Lung (tissue), 17 donors: ENCODE measurements at places on chromosomes 4 and X.
A peak's percentile ranks its signal among the peaks of the same experiment; 100 is the strongest.

GRCh38 chr4:132026166-132026565, 1122.9 kb upstream of the PCDH10 start:
- peak; percentile 18 for DNase-seq

DNA sequence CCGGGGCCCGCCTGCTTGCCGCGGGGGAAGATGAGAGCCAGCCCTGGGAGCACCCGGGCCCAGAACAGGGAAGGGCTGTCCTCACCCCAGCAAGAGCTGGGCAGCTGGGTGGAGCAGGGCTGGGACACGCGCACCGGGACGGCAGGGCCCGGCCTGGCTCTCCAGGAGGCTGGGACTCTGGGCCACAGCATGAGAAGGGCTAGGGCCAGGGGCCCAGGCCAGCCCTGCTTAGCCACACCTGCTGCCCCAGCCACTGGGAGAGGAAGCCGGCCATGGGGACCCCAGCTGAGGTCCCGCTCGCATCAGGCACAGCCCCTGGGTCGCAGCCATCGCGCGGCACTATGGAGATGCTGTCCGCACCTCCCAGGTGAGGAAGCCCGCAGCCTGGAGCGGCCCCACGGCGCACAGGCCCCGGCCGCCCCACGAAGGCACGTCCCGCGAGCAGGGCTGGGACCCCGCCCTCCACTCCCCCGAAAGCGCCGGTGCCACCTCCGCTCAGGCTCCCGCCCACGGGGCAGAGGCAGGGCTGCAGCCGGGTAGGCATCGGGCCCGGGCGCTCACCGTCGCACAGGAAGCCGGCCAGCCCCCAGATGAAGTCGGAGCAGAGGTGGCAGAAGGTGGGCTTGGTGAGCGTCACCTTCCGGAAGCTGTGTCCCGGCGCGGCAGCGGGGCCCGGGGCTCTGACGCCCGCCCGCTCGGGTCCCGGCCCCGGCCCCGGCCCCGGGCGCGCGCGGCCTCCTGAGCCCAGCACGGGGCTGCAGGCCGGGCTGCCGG, 531 bp downstream of the DGKQ start:
- no peak for DNase-seq

- no peak for DNase-seq
Measured at GRCh38 chrX:95974096-95974470, 710.6 kb upstream of the DIAPH2 start.

DNA sequence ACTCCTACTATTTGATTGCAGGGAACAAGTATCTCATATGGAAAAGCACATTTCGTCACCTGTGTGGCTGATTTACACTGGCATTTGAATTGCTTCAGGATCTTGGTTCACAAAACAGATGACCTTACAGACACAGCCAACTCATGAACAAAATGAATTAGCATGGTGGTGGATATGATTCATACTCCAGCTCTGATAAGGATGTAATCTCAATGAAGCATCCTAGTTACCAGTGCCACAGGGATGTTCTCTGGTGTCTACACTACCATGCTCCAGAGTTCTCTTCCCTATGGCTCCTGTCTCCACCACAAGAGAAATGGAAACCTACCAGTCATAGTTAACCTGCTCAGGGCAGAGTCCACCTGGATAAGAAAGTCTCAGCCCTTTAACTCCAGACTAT, 40.7 kb downstream of the TEC start:
- no peak for DNase-seq

- DNase-seq: peak; percentile 56
Measured at GRCh38 chr4:140046016-140046415, 108.0 kb downstream of the MAML3 start.
